ENCODE measurements at places on chromosomes 5 and 9.

GRCh38 chr9:73411494-73411893, 259.8 kb downstream of the ANXA1 start:
- DNase-seq: no peak

- DNase-seq: no peak
These were observed 61.7 kb downstream of the KLF9 start for GRCh38 chr9:70352802-70353201.

DNA sequence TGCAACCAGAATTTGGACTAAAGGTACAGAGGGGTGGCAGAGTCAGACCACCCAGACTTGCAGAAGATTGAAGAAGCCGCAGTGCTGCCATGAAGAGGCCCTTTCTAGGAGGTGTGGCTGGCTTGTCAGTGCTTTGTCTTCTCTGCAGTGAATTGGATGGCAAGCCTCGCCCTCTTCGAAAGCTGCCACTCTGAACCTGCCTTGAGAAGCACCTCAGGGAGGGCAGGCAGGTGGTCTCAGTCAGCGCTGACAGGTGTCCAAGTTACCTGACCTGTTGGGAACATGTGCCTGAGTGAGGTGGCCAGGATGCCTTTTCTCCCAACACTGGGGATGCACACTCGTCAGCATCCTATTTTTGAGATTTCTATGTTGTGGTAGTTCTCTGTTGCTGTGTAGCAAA, 6.2 kb downstream of the TENT4A start:
- DNase-seq: no peak

- DNase-seq: no peak
These were observed 40.4 kb downstream of the FER start for GRCh38 chr5:108788142-108788541.

GRCh38 chr5:111383288-111383970, 128.9 kb downstream of the STARD4 start:
- DNase-seq: no peak

Measured in stimulated activated CD8-positive, alpha-beta memory T cell treated with anti-CD3 and anti-CD28 coated beads, Interleukin-7, amount 100 ng/mL, for 1 hour (primary cell).